ENCODE measurements at places on chromosomes 7 and 10. TPM values are rescaled to one million over a fixed set of nuclear protein-coding genes. Genes with fewer than 3 reads are reported as not detected.

The UNCX gene
- total RNA-seq, result not detected

- no peaks in the 10 kb centered on the region for H3K27me3 ChIP-seq
- no peak overlapping the region for H3K4me3 ChIP-seq
- DNase-seq, result no peak
Measured at GRCh38 chr7:155893664-155894063, 81.4 kb upstream of the SHH start.

The ABCC2 gene
- total RNA-seq, result 0.89 TPM

DNA sequence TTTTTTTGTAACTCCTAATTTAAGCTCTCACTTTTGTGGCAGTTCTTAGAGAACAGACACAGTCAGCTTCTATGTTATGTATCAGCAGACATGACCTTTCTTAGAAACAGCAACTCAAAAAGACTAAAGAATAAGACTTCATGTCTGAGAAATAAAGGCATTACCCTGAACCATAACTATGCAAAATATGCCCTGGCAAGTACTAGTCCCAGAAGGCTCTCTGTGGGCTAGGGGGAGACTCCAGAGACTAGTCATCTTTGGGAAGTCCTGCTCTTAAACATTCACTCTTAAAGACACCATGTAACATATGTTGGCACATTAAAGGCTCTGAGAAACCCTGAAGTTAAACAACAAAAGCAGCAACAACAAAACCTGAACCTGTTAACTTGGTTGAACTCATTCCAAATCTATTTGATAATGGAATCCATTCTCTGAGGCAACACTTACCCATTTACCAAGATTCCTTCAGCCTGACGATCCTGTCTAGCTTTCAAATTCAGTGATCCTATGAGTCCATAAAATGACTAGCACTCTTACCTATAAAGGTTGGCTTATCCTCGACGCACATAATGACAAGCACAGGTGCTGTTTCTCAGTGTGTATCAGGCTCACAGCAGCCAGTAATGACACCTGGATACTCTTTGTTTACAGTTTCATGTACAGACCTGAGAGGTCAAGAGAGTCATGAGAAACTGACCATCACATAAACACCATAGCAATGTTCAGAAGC lies 62.3 kb downstream of the OSBPL3 start:
- no peak overlapping the region for H3K4me3 ChIP-seq
- DNase-seq, result no peak
- H3K27me3 ChIP-seq, result no peaks in the 10 kb centered on the region
- peaks cover 6% of the 10 kb centered on the region for H3K4me1 ChIP-seq
- H3K27ac ChIP-seq, result no peak overlapping the region

GRCh38 chr7:49852619-49853462 lies 79.4 kb downstream of the VWC2 start:
- H3K36me3 ChIP-seq, result no peaks in the 10 kb centered on the region
- H3K4me3 ChIP-seq, result no peak overlapping the region
- H3K4me1 ChIP-seq, result no peaks in the 10 kb centered on the region
- no peak for DNase-seq
- H3K27me3 ChIP-seq, result no peaks in the 10 kb centered on the region
- no peak overlapping the region for H3K27ac ChIP-seq

The SDK1 gene
- 1.2 TPM for total RNA-seq

GRCh38 chr7:43694399-43694748 lies 34.9 kb downstream of the COA1 start:
- peaks cover 5% of the 10 kb centered on the region for H3K4me1 ChIP-seq
- no peak for DNase-seq
- no peaks in the 10 kb centered on the region for H3K27me3 ChIP-seq
- no peak overlapping the region for H3K27ac ChIP-seq

GRCh38 chr7:152402384-152403250 lies 33.2 kb downstream of the KMT2C start:
- no peak overlapping the region for H3K27ac ChIP-seq
- no peaks in the 10 kb centered on the region for H3K27me3 ChIP-seq
- H3K4me1 ChIP-seq, result peaks cover 7% of the 10 kb centered on the region
- H3K4me3 ChIP-seq, result no peak overlapping the region

DNA sequence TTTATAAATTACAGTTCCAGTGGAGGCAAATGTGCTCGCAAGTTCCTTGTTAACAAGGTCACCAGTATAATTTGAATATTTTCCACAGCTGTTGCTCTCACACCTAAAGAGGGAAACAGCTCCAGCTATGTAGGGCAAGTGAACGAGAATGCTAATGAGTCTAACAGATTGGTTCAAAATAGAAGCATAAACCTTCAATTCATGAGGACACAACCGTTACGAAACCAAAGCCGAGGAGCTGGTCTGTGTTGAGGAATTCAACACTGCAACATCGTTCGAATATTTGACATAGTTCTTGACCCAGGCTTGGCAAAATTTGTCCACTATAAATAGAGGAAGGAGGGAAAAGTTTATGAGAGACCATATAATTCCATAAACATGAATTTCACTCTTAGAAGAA lies 161.3 kb downstream of the KLF6 start:
- peak overlapping the region; percentile 50 for H3K27ac ChIP-seq
- no peak for DNase-seq
- no peak overlapping the region for H3K4me3 ChIP-seq
- H3K36me3 ChIP-seq, result no peaks in the 10 kb centered on the region
- H3K27me3 ChIP-seq, result no peaks in the 10 kb centered on the region
- H3K4me1 ChIP-seq, result peaks cover 22% of the 10 kb centered on the region

The SP4 gene
- total RNA-seq, result 8.0 TPM

DNA sequence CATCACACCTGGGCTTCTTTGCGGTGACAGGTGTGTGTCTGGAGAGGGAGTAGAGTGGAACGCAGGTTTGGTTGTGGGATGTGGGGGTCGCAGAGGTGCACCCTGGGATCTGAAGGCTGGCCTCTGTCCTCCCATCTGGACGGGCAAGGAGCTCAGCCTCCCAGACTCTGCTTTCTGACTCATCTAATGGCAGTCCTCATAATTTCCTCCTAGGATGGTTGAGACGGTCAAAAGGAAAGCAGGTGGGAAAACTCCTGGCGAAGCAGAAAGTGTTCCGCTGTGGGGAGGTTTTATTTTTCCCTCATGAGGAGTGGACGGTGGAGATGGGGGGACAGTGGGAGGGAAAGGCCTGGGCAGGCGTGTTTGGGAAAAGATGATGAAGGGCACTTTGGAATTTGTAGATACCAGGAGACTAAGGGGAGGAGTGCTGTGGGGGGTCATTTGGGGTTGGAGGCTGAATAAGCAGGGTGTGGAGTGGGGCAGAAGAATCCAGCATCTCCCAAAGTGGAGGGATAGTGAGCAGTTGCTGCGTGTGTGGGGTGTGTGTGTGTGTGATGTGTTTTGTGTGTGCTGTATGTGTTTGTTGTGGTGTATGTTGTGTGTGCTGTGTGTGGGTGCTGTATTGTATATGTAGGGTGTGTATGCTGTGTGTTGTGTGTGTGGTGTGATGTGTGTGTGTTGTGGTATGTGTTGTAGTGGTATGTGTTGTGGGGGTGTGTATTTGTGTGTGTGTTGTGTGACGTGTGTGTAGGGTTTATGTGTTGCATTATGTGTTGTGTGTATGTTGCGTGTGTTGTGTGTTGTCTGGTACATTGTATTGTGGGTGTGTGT lies 97.2 kb upstream of the PODXL start:
- H3K27me3 ChIP-seq, result no peaks in the 10 kb centered on the region
- H3K36me3 ChIP-seq, result no peaks in the 10 kb centered on the region
- no peak overlapping the region for H3K4me3 ChIP-seq
- no peak overlapping the region for H3K27ac ChIP-seq
- H3K4me1 ChIP-seq, result no peaks in the 10 kb centered on the region
- DNase-seq, result no peak

GRCh38 chr7:123184271-123184670 lies 15.5 kb downstream of the SLC13A1 start:
- H3K4me1 ChIP-seq, result no peaks in the 10 kb centered on the region
- no peaks in the 10 kb centered on the region for H3K36me3 ChIP-seq
- H3K27me3 ChIP-seq, result no peaks in the 10 kb centered on the region
- H3K4me3 ChIP-seq, result no peak overlapping the region
- DNase-seq, result no peak
- no peak overlapping the region for H3K27ac ChIP-seq

DNA sequence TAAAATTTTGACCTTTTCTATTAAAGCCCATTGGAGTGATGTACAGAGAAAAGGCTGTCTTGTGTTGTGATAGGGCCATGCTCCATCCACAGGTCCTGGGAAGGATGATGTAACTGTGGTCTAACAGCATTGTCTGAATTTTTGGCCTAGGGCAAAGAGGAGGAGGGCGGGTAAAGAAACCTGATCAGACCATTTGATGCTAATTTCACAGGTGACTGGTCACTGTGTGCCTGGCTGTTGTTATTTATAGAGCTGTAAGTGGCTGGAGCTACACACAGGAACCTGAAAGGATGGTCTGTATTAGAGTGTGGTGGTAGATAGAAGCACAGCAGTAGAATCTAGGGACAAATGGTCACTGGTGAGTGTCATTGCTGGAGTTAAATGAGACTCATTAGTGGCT lies 182.1 kb downstream of the AUTS2 start:
- peak overlapping the region; percentile 49 for H3K27ac ChIP-seq
- peak; percentile 30 for DNase-seq
- H3K4me3 ChIP-seq, result no peak overlapping the region
- H3K4me1 ChIP-seq, result peaks cover 55% of the 10 kb centered on the region
- H3K27me3 ChIP-seq, result no peaks in the 10 kb centered on the region
- no peaks in the 10 kb centered on the region for H3K36me3 ChIP-seq

DNA sequence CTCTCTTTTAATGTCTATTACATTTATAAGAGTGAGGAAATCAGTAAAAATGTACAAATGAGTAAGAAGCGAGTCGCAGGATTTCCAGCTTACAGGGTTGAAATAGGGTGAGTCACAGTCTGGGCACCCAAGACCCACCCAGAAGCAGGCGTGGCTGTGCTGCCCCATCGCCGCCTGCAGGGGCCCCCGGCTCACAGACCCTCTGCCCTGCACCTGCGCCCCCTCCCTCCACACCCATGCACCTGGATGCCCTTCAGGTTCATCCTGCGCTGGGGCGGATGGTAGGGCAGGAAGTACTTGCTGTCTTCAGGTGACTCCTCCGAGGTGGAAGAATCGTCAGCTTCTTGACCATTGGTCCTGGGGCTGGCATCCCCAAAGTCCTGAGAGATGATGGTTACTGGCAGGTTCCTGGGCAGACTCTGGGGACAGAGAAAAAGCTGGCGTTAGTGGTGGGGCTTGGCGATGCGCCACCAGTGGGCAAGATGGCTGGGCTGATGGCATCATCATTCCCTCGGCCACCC lies 90.2 kb upstream of the GNA12 start:
- no peak for DNase-seq
- no peaks in the 10 kb centered on the region for H3K4me1 ChIP-seq
- peaks cover 24% of the 10 kb centered on the region for H3K27me3 ChIP-seq

GRCh38 chr10:117130346-117130745 lies 7.7 kb downstream of the VAX1 start:
- H3K27me3 ChIP-seq, result peaks cover 47% of the 10 kb centered on the region
- no peak overlapping the region for H3K27ac ChIP-seq
- DNase-seq, result no peak
- no peaks in the 10 kb centered on the region for H3K4me1 ChIP-seq
- no peaks in the 10 kb centered on the region for H3K36me3 ChIP-seq
- no peak overlapping the region for H3K4me3 ChIP-seq

GRCh38 chr7:155470686-155471638 lies 13.0 kb downstream of the EN2 start:
- no peaks in the 10 kb centered on the region for H3K4me1 ChIP-seq
- no peak overlapping the region for H3K27ac ChIP-seq
- no peaks in the 10 kb centered on the region for H3K36me3 ChIP-seq
- H3K4me3 ChIP-seq, result no peak overlapping the region

The ZNF853 gene
- total RNA-seq, result 21.6 TPM

The CPA2 gene
- not detected for total RNA-seq

DNA sequence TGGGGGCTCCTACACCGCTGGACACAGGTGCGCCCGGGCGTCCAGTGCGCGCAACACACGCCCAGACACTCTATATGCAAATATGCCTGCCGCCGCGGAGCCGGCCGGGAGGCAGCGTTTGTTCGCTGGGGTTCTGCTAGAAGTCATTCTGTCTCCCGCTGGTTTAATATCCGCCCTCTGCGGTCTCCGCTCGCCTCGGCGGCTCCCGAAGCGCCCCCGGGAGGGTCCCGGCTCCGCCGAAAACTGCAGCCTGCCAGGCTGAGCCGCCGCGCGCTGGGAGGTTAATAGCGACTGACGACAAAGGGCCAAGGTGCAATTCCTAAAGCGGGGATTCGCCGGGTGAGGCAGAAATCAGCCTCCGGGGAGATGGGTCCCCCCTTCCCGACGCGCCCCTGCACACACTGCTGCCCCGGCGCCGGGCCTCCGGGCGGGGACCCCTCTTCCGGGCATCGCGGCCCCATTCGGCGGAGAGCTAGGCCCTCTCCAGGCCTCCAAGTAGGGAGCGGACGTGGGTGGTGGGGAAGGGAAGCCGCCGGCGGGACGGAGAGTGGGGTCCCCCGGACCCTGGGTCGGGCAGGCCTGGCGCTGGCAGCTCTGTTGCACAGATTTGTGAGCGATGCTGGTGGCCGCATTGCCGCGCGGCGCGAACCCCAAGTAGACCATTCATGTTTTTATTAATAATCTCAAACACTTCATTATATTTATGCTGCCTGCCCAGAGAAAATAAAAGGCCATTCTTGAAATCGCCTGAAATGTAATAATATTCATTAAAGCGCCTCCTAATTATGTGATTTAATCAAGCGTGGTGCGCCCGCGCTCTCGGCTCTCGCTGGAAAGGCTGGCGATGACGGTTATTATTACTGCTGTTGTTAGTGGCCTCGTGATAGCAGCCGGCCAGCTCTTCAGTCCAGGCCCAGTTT lies 9.1 kb downstream of the EN2 start:
- peak overlapping the region; percentile 25 for H3K4me3 ChIP-seq
- no peak overlapping the region for H3K27ac ChIP-seq
- H3K4me1 ChIP-seq, result no peaks in the 10 kb centered on the region

The NUP205 gene
- total RNA-seq, result 33.5 TPM

GRCh38 chr7:123975084-123975483 lies 50.0 kb downstream of the SPAM1 start:
- H3K4me3 ChIP-seq, result no peak overlapping the region
- H3K27me3 ChIP-seq, result no peaks in the 10 kb centered on the region
- DNase-seq, result no peak
- no peak overlapping the region for H3K27ac ChIP-seq
- H3K36me3 ChIP-seq, result no peaks in the 10 kb centered on the region

DNA sequence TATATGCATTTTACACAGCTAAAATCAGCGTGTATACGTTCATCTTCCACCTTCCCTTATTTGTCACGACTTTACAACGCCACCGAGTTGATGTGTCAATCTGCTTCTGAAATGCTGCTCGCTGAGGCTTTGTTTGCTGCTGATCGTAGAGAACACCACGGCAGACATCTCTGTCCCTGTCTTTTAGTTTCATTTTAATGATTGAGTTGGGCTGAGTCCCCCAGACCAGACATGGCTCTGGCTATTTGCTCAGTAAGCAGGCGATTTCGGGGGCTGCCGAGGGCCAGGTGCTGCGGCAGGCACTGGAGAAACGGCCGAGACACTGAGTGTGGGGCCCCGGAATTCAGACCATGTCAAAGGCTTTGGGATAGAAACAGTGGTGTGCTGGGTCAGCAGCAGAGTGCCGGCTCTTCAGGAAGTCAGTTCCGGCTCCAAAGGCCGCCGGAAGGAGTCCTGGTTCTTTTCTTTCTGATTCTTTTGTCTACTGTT lies 5.0 kb downstream of the LRRC27 start:
- H3K27ac ChIP-seq, result peak overlapping the region; percentile 56
- no peaks in the 10 kb centered on the region for H3K27me3 ChIP-seq
- DNase-seq, result no peak
- H3K4me3 ChIP-seq, result peak overlapping the region; percentile 42
